ENCODE measurements at places on chromosomes 16 and 17.
A peak's percentile ranks its signal among the peaks of the same experiment; 100 is the strongest.

DNA sequence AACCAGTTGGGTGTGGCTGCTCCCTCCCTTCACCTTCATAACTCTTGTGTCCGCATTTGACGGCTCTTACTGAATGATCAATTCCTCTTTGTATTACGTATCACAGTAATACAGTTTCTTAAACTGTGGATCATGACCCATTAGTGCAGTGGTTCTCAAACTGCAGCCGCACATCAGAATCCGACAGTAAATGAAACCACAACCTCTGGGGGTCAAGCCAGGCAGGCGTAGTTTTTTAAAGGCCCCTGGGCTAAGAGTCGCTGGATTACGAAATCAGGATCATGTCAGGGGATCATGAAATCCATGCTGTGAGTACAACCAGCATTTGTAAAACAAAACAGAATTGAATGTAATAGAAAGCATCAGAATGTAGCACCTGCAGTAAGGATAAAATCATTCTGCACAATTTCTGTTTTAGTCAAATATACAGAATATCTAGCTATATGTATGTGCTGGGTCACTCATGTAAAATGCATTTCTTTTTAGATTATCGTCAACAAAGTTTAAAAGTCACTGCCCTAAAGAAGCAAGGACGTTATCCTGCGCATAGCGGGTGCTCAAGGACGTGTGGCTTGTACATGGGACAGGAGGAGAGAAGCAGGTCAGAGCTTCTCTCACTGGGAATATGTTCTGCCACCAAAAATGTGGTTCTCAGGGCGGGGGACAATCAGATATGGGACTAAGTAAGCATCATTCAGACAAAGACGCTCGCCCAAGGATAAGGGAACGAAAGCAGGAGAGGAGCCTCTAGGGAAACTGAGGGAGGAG lies 113.1 kb downstream of the ZFHX3 start:
- DNase-seq = peak; percentile 72

GRCh38 chr17:2051061-2051932 lies 3.6 kb upstream of the HIC1 start:
- peak; percentile 46 for DNase-seq

GRCh38 chr16:49454426-49455180 lies 81.0 kb downstream of the C16orf78 start:
- no peak for DNase-seq

- DNase-seq = no peak
Observed at GRCh38 chr17:48644910-48645557, 18.9 kb upstream of the HOXB9 start.

GRCh38 chr17:80380555-80381002 lies 34.4 kb upstream of the ENDOV start:
- DNase-seq = no peak

DNA sequence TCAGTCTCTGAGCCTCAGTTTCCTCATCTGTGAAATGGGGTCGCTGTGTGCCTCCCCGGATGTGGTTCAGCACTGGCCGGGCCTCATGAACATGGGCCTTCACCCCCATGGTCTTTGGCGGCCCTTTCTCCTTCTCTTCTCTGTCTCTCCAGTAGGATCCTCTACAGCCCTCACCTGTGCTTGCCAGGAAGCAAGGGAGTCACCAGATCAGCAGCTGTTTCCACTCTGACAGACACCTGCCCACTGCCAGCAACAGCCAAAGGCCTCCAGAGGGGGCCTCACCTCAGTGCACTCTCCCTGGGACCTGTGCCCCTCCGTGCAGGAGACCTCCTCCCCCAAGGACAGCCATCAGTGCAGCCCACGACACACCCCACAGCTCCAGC lies 89.4 kb downstream of the C16orf78 start:
- no peak for DNase-seq

DNA sequence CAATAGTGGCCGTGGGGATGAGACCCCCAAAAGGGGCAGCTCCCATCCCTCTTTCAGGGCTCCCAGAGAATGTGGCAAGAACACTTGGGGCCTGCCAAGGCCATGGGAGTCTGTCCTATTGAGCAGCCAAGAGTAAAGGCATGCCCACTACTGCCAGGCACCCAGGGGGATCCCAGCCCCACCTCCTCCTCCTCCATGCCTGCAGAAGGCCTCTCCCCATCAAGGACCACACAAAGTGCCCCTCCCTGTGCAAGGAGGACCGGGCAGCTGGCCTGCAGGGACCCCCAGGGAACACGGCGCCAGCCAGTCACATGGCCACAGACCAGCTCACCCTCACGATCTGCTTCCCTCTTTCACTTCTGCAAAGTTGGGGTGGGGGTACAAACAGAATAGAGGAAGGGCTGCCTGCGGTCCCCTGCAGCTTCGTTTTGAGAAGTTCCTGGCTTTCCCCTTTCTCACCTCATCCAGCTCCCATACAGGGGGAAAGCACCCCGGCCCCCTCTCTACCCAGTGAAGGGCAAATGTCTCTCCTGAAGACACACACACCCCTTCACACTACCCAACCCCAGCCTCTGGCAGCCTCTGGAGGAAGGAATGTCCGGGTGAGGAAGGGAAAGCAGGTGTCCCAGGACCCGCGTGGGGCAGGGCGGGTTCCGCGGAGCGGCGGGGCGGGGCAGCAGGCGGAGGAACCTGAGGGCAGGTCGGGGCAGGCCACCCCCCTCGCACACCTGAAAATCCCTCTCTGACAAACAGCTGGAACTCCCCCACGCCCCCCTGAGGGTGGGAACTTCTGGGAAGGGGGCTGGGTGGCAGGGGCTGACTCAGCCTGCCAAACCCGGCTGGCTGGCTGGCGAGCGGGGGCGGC lies 2.0 kb downstream of the PPP1R9B start:
- peak; percentile 55 for DNase-seq

- DNase-seq = no peak
Observed at GRCh38 chr17:67998466-67998865, 2.2 kb upstream of the C17orf58 start.

DNA sequence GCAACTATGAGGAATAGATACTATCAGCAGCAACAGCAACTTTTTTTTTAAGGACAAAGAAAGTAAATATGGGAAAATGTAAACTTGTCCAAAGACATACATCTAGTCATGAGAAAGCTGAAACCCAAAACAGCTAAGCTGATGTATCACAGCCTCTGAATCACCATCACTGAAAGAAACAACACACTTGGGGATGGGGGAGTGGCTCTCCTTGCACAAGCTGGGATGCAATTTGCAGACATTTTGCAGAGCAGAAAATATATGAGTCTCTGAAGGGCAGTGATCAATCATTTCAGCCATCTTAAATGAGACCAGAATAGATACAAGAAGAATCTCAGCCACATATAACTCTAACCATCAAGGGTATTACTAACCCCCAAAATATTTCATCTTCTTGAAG lies 79.1 kb downstream of the GRIN2A start:
- DNase-seq = peak; percentile 49

DNA sequence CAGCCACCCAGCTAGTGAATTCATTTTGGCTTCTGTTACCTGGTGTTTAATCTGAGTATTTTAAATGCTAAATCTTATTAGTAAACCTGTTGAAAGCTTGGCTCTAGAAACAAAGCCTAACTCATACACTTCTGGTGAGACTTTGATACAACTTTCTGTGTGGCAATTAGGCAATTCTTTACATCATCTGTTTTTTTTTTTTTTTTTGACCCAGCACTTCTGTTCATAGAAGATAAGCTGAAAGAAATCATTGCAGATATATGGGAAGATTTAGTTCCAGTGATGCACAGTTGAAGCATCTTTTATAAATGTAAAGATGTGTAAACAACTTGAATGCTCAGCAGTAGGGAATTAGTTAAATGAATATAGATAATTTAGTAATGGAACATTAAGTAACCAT lies 21.7 kb upstream of the ABCC11 start:
- no peak for DNase-seq

- DNase-seq = no peak
Observed at GRCh38 chr16:1042866-1043265, 29.7 kb upstream of the SSTR5 start.

DNA sequence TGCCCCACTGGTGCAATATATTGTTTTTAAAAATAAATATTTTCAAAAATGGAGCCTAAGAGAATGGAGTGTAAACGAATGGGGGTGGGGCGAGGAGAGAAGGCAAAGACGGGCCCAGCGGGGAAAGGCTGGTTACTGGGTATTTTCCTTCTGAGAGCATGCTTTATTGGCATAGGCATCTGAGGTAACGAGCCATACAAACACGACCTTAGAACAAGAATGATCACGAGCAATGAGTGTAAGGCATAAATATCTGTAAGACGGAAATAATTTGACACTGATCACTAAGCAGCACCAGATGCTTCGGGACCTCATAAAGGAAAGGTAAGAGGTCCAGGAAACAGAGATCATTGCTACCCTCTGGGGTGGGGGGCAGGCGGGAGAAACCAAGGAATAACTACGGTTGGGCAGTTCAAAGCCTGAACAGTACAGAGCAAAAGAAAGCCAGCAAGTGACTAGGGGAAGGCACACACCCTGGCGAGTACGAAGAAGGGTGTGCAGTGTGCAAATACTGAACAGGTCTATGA lies 959 bp downstream of the SSH2 start:
- DNase-seq = peak; percentile 39

DNA sequence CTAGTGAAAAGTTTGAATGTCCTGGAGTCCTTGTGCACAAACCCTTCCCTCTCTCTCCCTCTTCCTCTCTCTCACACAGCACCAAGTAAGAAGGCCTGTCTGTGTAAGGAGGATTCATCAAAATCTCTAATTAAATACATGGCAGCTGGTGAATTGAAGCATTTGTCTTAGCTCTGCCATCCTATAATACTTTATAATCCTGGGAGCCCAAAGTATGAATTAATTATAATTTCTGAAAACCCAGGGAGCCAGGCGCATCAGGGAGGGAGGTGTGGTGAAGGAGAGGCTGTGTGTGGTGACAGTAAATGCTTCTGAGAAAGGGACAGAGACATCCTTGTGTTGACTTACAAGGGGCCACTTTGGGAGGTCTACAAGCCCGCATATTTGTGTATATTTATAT lies 691.4 kb upstream of the EEF2KMT start:
- DNase-seq = no peak

GRCh38 chr16:1290860-1291575 lies 18.4 kb upstream of the UBE2I start:
- no peak for DNase-seq

Data from cardiac fibroblast (primary cell).